Kidney tubule cell (primary cell): ENCODE measurements at places on chromosomes 1 and 21.

- DNase-seq = no peak
Measured at GRCh38 chr1:217457016-217457415, 173.9 kb downstream of the GPATCH2 start.

DNA sequence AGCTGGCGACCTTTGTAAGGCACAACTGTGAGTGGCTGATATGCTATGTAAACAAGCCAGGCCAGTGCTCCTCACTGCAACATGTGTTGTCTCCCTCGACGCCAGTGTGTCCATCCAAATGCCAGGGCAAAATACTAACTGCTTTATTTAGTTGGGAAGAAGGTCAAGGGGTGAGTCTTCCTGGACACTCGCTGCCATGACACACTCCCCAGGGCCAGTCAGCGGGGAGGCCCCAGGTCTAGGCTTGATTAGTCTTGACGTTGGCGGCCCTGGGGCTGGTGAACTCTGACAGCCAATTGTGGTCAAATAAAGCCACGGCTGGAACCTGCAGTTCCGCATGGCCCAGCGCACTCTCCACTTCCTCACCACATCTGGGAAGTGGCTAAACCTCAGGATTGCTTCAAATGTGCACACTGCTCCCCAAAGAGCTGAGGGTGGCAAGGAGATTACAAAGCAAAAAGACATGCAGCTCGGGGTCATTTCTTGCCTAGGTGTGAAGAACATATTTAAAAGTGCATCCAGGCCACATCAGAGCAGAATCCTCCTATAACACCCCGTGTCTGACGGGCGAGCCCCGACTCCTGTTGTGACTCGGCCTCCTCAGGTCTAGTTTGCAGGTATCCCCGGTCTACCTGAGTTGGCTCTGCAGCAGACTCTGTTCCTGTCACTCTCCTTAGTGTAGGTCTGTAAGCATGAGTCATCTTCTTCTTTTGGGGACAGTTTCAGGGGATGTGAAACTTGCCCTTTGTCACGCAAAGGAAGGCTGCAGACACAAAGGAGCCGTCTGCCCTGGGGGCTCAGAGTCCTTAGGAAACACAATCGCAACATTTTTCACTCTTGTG, 183.5 kb downstream of the RUNX1 start:
- peak; percentile 93 for DNase-seq

DNA sequence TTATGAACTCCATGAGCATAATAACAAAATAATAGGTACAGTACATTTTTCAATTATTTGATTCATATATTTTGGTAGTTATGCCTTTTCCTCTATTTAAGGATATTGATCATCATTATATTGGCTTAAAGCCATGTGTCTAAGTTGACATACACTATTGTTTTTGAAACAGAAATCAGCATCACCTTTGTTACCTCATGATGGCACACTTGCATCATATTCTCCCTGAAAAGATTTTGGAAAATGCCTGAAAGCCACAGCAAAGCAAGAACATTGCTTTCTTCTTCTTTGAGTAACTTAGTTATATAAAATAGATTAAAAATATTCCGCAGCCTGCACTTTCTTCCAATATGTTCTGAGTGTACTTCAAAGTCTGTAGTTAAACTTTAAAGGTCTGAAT, 33.3 kb downstream of the TMPRSS15 start:
- DNase-seq = no peak

GRCh38 chr21:18893406-18893805, 489.8 kb upstream of the TMPRSS15 start:
- no peak for DNase-seq

DNA sequence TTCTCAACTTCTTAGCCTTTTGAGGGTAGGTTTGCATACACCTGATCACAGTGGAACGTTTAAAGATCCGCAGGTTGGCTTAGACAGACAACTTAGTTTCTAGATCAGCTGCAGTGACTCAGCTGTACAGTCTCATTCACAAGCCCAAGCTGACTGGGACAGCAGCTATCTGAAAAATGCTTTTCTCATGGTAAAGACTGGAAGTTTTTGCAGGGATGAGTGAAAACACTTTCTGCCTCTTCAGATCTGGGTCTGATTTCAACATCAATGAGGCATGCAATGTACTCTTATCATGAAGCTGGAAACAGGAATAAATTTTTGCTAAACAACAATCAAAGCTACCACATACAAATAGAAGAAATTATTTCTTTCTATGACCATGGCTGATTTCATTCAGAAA, 61.1 kb upstream of the PTBP2 start:
- DNase-seq = peak; percentile 46

DNA sequence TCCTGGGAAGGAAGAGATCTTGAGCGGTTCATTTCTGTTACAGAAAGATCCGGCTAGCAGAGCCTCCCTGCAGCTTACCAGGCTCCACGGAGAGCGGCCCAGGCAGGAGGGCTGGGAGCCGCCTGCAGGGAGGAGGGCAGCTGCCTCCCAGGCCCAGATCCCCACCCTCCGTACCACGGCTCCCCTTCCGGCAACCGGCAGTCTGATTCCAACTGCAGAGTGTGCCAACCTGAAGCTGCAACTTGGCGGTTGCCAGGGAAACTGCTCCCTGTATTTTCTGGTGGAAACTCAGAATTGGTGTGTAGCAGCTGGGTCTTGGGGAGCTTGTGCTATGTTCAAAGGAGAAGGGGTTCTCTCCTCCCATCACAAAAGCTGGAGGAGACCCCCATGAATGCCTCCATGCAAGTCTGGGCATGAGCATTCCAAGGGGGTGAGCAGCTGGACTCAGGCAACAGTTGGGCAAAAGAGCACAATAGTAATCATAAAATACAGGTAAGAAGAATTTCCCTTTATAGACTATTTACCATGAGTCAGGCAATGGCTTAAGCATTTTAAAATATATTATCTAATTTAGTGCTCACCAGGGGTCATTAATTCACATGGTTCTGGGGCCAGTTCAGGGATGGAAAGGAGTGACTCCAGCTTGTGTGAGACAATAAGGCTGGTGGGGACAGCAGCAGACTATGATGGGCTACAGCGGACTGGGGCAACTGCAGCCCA, 46.1 kb upstream of the KAZN start:
- peak; percentile 56 for DNase-seq

GRCh38 chr1:151568626-151569088, 28.5 kb downstream of the TUFT1 start:
- peak; percentile 17 for DNase-seq

GRCh38 chr1:186849271-186849671, 20.5 kb downstream of the PLA2G4A start:
- DNase-seq = no peak

DNA sequence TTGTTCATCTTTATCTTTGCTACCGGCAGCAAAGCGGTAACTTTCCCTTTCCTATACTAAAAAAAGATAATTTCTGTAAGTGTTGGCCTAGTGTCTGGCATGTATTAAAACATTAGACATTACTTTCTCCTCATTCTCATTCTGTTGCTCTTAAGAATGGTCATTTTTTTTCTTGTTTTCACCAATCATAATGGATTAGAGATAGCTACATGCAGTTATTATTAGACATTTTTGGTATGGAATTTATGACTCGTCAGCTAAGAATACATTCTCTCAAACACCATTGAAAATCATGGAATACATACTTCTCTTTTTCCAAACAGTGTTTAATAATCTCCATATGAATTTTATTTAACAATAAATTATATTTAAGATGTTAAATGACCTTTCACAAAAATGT, 1154.6 kb downstream of the BRINP3 start:
- no peak for DNase-seq

DNA sequence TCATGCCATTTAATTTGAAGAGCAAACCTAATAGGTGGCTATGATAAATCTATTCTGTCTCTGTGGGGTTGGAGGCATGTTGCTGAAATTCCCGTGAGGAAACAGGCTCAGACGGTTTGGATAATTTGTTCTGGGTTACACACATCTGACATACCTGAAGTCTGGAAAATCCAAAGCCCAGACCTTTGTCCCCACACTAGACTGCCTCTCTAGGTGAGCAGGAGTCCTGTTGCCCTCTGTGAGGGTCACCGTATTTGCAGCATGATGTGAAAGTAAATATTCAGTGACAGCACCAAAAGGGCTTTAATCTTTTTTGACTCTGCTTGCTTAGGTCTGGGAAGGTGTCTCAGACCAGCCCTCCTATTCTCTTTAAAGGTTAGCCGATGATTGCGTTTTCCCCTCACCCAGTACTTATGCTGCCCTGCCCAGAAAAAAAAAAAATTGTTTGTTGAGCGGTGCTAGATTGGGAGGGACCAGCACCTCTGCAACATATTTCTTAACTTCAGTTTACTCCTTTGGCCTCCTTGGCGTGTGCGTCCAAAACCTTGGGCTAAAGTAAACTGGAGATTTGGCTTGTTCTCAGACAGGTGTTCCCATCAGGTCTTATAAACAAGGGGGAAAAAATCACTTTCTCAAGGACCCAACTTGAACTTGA, 67.0 kb downstream of the CACHD1 start:
- no peak for DNase-seq

DNA sequence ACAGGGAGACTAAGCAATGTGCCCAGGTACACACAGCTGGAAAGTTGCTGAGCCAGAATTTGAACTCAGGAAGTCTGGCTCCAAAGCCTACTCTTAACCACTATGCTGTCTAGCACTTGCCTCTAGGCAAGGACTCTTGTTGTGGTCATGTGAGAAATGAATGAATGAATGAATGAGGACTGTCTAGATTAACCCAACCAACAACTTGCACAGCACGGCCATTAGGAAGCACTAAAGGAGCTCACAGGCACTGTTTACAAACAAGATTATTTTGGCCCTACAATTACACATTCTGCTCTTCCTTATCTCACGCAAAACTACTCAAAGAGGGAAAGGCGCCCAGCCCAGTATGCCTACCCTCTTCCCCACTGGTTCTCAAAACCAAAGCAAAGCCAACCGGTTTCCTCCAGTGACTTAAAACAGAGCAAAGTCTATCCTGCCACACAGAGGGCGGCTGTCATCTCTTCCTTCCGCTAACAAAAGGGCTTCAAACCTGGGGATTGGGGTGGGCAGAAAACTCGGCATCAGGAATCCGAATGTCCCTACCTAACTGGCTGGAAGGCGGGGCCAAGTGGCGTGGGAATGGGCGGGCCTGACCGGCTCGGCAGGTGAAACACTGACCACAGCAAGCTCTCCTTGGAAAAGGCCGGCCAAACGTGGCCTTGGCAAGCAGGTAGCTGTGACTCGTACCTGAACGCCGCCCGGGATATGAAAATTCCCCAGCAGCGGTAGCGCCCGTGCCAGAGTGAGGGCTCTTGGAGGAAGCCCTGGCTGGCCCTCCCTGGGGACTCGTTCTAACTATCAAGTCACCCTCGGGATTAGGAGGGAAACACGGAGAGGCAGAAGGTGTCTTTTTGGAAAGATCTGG, 948 bp downstream of the STK40 start:
- peak; percentile 85 for DNase-seq

DNA sequence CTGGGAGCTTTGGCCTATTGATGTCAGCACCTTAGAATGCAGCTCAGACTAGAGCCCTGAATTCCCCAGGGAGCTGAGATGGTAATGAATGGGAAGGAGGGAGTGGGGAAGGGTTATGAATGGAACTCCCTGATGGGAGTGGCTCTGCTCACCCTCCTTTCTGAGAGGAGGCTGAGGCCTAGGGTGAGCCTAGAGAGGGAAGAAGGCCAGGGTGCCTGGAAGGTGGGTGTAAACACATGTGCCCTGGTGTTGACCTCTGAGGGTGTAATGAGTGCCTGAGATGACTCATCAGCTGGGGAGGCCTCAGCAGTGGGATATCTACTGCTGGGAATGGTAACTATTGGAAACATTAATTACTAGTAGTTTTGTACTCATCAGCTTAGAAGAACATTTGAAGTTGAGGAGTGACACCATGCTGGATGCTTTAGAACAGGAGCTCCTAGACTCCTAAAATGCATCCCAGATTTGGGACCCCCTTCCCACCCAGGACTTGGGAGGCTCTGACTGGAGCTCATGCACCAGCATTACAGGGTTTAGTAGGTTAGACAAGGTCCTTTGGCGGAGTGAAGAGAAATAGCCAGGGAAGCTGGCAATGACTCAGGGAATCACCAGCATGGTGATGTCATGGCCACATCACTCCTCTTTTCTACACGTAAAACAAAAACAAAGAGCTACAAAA, 16.0 kb upstream of the PIGV start:
- peak; percentile 98 for DNase-seq

DNA sequence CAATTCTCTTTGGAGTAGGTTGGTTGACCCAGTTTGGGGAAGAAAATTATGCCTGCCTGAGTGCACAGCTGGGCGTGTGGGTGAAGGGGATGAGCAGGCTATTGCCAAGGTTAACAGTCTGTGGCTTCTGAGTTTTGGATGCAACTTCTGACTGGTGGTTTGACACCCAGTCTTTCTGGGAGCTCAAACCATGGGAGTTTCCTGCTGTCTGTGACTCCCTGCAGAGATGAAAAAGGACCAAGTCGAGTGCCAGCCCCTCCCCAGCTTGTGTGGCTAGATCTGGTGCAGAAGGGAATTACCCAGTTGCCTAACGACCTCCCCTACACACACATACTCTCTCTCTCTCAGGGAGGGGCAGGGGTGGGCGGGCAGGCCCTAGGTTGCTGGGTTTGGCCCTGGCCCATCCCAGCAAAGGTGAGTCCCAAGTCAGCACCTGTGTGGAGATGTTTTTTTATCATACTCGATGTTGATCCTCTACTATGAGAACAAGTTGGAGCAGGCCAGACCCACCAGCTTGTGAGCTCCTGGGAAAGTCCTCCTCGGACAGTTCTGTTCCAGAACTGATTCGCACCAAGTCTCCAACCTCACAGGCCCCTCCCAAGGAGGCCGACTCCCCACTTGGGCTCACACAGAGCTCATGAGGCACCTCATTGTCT, 28.2 kb downstream of the PKP1 start:
- peak; percentile 38 for DNase-seq

DNA sequence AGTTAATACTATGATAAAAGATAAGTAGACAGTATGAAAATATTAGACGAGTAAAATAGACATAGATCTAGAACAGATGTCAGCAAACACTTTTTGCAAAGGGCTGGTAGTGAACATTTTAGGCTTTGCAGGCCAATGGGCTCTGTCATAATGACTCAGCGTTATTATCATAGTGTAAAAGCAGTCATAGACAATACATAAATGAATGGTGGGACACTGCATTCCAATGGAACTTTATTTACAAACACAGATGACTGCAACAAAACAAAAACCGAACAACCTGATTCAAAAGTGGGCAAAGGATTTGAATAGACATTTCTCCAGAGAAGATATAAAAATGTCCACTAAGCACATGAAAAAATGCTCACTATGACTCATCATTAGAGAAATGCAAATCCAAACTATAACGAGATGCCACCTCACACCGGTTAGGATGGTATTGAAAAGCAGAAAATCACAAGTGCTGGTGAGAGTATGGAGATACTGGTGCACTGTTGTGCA, 7.3 kb downstream of the GSTM5 start:
- no peak for DNase-seq

DNA sequence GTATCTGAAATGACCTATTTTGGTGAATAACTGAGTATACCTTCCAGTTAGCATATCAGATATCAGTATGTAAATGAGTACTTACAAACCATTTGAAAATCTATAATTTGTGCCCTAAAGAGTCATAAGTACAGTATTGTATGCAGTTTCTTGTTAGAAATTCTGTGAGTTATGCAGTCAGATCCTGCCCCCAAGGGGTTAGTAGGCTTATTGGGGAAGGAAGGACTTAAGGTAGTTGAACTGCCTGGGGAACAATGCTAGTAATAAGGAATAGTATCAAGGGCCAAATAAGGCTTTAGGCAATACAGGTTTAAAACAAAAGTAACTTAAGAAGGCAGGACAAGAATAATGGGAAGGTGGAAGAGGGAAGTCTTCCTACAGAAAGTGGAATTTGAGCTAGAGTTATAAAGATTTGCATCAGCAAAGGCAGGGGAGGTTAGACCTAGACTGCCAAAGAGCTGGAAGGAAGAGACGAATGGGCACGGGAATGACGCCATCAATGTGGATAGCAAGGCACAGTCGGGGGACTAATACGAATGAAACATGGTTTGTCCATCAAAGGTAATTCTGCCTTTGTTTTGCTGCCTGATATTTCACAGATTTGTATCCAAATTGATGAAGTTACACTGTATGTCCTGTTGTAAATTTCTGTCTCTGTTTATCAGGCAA, 182.9 kb upstream of the DPYD start:
- peak; percentile 10 for DNase-seq
